ENCODE measurements at places on chromosomes 12 and 14. TPM values are rescaled to one million over a fixed set of nuclear protein-coding genes. Genes with fewer than 3 reads are reported as not detected.

The DIO2 gene
- not detected for polyA plus RNA-seq

DNA sequence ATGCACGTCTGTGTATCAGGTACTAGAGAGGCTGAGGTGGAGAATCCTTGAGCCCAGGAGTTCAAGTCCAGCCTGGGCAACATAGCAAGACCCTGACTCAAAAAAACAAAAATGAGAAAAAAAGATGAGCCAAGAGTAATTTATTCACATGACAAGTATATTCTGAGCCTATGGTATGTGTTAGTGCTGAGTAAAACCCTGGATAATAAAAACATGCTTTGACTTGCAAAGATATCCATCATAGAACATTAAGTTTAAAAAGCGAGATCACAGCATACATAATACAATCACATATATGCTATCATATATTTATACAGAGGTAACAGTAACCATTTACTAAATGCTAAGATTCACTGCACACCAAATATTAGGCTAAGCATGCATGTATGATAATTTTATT is 23.9 kb upstream of the SLC10A1 start:
- H3K27me3 ChIP-seq = peaks cover 15% of the 10 kb centered on the region
- no peak overlapping the region for H3K4me3 ChIP-seq
- peaks cover 10% of the 10 kb centered on the region for H3K4me1 ChIP-seq
- no peak overlapping the region for H3K27ac ChIP-seq
- no peak for DNase-seq

The UBR7 gene
- polyA plus RNA-seq = 43.9 TPM

- peaks cover 27% of the 10 kb centered on the region for H3K36me3 ChIP-seq
- H3K27ac ChIP-seq = no peak overlapping the region
- DNase-seq = no peak
- peaks cover 27% of the 10 kb centered on the region for H3K4me1 ChIP-seq
- no peaks in the 10 kb centered on the region for H3K27me3 ChIP-seq
- peak overlapping the region; percentile 9 for H3K4me3 ChIP-seq
These were observed 15.2 kb downstream of the PCBP2 start for GRCh38 chr12:53467082-53467481.

The TAS2R50 gene
- not detected for polyA plus RNA-seq

- H3K27ac ChIP-seq = no peak overlapping the region
- H3K27me3 ChIP-seq = no peaks in the 10 kb centered on the region
- H3K36me3 ChIP-seq = no peaks in the 10 kb centered on the region
- DNase-seq = no peak
- no peaks in the 10 kb centered on the region for H3K4me1 ChIP-seq
- H3K4me3 ChIP-seq = no peak overlapping the region
These were observed 221.0 kb downstream of the EMP1 start for GRCh38 chr12:13417516-13417915.

The LRRK2 gene
- polyA plus RNA-seq = 8.3 TPM

DNA sequence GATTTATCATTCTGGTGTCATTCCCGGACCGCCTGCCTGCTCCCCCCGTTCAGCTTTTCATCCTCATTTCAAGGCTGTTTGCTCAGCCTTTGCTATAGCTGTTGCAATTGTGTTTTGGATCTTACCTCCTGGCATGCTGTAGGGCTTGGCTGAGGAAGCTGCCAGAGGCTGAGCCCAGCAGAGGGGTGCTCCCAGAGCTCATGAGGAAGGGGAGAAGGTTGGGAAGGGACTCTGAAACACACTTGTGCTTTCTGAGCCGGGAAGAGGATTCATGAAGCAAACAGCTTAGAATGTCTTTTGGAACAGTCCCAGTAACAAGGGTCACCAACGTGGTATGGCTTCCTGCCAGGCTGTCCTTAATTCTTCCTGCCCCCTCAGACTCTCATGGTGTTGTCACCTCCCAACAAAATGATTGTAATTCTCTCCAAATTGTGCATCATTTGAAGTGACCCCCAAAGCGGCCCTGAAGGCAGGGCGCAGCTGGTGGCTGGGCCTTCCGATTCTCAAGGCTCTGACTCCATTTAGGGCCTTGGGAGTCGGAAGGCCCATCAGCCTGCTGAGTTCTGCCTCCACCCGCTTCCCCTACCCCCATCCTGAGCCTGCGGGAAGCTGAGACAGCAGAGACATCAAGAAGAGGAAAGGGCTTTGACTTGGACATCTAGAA is 111.9 kb upstream of the ARHGAP5 start:
- peaks cover 7% of the 10 kb centered on the region for H3K36me3 ChIP-seq
- no peak overlapping the region for H3K4me3 ChIP-seq
- H3K27ac ChIP-seq = no peak overlapping the region

DNA sequence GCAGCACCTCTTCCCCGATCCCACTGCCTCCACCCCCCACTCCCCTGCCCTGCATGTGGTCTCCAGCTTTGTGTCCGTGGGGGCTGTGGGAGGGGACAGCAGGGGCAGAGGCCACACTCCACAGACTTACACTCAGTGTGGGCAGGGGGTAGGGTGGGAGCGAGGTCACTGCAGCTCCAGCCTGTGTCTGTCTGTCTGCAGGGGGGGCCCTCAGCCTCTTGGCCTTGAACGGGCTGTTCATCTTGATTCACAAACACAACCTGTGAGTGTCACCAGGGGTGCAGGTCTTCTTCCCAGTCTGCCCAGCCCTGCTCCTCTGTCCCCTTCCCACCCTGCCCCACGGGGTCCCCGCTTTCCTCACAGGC is 6.5 kb downstream of the NOC4L start:
- H3K4me3 ChIP-seq = no peak overlapping the region
- no peak overlapping the region for H3K27ac ChIP-seq
- H3K4me1 ChIP-seq = peaks cover 8% of the 10 kb centered on the region
- H3K36me3 ChIP-seq = no peaks in the 10 kb centered on the region
- H3K27me3 ChIP-seq = no peaks in the 10 kb centered on the region

The LMBR1L gene
- polyA plus RNA-seq = 93.6 TPM

DNA sequence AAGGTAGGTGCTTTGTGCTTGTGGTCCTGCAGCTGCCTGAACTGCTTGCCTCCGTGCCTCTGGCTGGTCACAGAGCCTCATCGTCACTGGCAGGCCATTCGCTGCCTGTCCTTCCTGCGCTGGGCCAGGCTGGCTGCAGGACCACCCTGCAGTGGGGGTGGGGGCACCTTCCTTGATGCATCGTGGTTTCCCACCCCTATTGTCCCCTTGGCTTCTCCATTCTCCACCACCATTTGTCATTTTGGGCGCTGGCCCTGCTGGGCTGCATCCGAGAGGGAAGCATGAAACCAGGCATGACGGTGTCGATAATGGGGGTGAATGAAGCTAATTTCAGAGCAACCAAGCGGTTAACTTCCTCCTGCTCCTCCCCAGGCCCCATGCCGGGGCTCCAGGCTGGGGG is 127.7 kb downstream of the NRXN3 start:
- H3K36me3 ChIP-seq = no peaks in the 10 kb centered on the region
- DNase-seq = no peak
- no peaks in the 10 kb centered on the region for H3K4me1 ChIP-seq
- H3K27ac ChIP-seq = no peak overlapping the region
- peaks cover 33% of the 10 kb centered on the region for H3K27me3 ChIP-seq

The KRT1 gene
- not detected for polyA plus RNA-seq

DNA sequence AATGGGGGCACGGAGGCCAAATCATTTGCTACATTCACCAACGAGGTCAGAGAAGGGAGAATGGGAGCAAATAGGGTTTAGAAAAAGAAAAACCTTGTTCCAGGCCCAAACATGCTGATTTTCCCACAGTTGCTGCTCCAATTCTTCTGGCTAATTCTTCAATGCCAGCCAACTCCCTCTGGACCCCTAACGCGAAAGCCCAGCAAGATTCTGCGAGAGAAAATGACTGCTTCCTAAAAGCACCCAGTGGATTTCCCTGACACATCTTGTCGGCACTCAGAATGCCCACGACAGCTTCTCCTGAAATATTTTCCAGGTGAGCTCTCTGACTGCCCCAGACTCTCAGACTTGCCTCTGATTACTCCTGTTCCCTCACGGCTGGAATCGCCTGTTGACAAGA is 689.4 kb downstream of the MED13L start:
- H3K4me3 ChIP-seq = no peak overlapping the region
- DNase-seq = no peak
- H3K36me3 ChIP-seq = no peaks in the 10 kb centered on the region
- no peak overlapping the region for H3K27ac ChIP-seq
- peaks cover 9% of the 10 kb centered on the region for H3K27me3 ChIP-seq
- H3K4me1 ChIP-seq = no peaks in the 10 kb centered on the region

The CYP27B1 gene
- not detected for polyA plus RNA-seq

DNA sequence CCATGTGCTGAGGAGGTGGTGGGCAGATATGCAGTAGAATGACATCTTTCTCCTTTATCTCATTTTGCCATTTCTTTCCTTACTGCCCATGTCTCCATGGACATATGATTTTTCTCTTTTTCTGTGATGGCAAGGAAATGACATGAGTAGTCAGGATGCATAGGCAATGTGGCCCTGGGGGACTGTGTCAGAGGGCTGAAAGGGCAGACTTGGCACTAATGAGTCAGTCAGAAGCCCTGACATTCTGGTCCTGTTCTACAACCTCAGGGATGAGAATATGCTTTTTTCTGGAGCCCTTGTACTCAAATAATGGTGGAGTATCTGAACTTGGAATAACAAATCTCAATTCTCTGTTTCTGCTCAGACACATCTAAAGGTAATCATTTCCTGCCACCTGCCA is 167.8 kb downstream of the TMEM117 start:
- H3K27ac ChIP-seq = no peak overlapping the region
- H3K4me3 ChIP-seq = no peak overlapping the region
- H3K27me3 ChIP-seq = no peaks in the 10 kb centered on the region

DNA sequence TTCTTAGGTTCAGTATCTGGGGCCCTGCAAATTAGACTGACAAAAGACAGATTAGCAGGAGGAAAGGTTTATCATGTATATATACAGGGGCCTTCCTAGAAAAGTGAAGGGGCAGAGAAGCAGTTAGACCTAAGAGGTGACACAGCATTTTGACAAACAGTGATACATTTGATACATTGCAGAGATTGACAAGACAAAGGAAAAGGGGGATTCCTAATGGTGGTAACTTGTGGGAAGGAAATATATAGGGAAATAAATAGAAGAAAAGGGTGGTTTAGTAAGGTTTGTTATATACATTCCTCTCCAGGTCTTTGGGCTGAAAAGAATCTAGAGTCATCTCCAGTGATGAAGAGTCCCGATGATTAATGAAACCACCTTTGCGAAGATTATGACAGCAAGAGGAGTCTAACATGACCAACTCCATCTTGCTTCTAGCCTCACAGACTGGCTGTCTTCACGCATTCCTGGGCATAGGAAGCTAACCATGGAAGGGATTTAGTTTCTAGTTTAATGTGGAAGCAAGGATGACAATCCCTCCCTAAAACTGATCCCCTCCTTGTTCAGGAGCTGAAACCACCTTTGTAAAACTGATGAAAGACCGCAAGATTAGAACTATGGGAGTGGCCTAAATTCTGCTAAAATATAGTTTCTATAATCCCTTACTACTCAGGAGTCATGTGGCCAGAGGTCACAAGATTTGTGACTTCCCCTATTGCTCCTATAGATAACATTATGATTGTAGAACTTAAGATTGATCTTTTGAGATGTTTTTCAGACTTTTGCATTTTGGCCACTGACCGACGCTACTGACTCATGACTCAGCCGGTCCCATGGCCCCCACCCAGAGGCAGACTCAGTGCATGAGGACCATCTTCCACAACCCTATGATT is 31.1 kb upstream of the CPM start:
- H3K36me3 ChIP-seq = no peaks in the 10 kb centered on the region
- no peak overlapping the region for H3K27ac ChIP-seq
- H3K27me3 ChIP-seq = no peaks in the 10 kb centered on the region
- peaks cover 1% of the 10 kb centered on the region for H3K4me1 ChIP-seq
- H3K4me3 ChIP-seq = no peak overlapping the region

GRCh38 chr12:80559766-80560165 is 115.7 kb downstream of the PTPRQ start:
- no peaks in the 10 kb centered on the region for H3K27me3 ChIP-seq
- no peak for DNase-seq
- H3K4me1 ChIP-seq = no peaks in the 10 kb centered on the region
- H3K27ac ChIP-seq = no peak overlapping the region

GRCh38 chr14:38297681-38298080 is 41.8 kb upstream of the CLEC14A start:
- no peaks in the 10 kb centered on the region for H3K36me3 ChIP-seq
- H3K4me3 ChIP-seq = no peak overlapping the region
- no peaks in the 10 kb centered on the region for H3K27me3 ChIP-seq
- H3K27ac ChIP-seq = no peak overlapping the region

The SRSF9 gene
- 219 TPM for polyA plus RNA-seq

DNA sequence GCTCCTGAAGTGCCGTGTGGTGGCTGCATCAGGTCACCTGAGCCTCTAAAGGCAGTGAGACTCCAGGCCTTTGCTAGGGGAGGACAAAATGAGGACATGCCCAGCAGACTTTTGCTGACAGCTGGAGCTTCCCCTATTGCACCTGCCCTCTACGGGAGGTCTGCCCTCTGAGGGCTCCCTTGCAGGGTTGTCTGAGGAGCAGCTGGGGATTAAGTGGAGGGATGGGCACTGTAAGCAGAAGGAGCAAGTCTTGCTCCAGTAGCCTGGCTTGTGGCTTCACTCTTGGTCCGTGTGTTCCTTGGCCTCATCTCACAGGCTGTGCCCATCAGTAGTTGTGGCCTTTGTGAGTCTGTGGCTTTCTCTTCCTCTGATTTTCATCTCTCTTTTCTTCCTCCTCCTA is 66.9 kb upstream of the NRXN3 start:
- no peak overlapping the region for H3K4me3 ChIP-seq
- H3K27ac ChIP-seq = no peak overlapping the region
- H3K4me1 ChIP-seq = no peaks in the 10 kb centered on the region
- no peak for DNase-seq
- H3K36me3 ChIP-seq = no peaks in the 10 kb centered on the region
- no peaks in the 10 kb centered on the region for H3K27me3 ChIP-seq

GRCh38 chr12:11055306-11055705 is 6.8 kb downstream of the TAS2R46 start:
- peaks cover 41% of the 10 kb centered on the region for H3K36me3 ChIP-seq
- no peak overlapping the region for H3K4me3 ChIP-seq
- no peaks in the 10 kb centered on the region for H3K27me3 ChIP-seq
- H3K27ac ChIP-seq = no peak overlapping the region
- DNase-seq = no peak

- H3K4me1 ChIP-seq = peaks cover 4% of the 10 kb centered on the region
- H3K27me3 ChIP-seq = peaks cover 37% of the 10 kb centered on the region
- no peak for DNase-seq
- H3K27ac ChIP-seq = no peak overlapping the region
These were observed 55.5 kb downstream of the ANO2 start for GRCh38 chr12:5889381-5890047.

The CLEC4A gene
- 43.1 TPM for polyA plus RNA-seq

DNA sequence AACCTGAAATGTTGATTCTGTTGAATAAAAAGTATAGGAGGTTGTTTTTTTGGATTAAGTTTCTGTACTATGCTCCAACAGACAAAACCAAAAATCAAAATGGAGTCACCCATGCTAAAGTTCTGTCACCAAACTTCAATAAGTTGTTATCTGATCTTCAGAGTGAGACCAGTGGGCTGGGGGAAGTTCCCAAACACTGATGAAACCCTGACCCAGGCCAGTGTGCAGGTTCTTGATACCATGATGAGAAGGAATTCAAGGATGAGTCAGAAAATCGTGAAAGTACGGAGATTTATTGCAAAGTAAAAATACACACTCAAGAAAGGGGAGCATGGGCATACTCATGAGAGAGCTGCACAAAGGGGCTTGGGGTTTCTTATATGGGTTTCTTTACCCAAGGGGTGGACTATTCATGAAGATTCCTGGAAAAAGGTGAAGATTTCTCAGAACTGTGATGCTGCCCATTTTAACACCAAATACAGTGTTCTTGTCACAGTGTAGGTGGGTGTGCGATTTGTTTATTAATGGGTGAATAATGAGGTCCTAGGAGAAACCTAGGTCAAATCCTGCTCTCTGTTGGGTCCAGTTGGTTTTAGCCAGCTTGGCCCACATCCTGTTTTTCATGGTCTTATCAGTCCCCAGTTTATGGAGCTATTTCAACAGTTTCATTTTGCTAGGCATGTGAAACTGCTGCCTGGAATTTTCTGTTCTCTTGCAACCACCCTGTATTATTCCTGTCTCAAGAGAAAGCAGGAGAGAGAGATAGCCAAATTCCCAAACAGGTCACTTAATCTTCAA is 27.5 kb upstream of the DENND5B start:
- no peaks in the 10 kb centered on the region for H3K27me3 ChIP-seq

The A2M gene
- not detected for polyA plus RNA-seq

Data from naive B cell (primary cell).